Right renal cortex interstitium (tissue), 3 donors: ENCODE measurements at places on chromosomes 16 and 17.

GRCh38 chr17:8210761-8211458 lies 535 bp upstream of the AURKB start:
- no peak for DNase-seq

GRCh38 chr17:12619459-12620199 lies 46.1 kb upstream of the MYOCD start:
- no peak for DNase-seq

GRCh38 chr17:34624767-34625383 lies 45.5 kb downstream of the TMEM132E start:
- DNase-seq: no peak

DNA sequence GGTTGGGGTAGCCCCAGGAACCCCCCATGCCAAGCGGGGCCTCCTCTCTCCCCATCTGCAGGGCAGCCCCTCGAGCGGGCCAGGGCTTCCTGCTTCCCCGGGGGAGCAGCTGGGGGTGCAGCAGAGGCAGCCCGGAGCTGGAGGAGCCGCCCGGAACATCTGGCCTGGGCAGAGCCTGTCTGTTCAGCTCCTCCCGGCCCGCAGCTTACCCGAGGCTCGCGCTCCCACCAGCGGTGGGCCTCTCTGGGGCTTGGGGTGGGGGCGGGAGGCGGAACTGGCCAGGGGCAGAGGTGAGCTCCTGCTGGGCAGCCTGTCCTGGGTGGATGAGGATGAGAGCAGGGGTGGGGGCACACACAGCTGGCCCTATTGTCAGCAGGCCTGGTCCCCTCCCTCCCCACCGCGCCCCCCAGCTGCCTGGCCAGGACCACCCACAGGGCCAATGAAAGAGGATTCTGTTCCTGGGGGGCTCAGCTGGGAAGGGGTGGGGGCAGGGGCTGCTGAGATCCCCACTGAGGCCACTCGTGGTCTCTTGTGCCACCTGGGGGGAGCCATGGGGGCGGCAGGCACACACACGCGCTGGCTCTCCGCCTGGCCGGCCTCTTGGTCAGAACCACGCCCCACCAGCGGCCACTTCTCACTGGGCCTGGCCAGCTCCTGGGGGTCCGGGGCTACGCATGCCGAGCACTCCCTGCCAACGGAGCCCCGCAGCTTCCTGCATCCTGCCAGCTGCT lies 34.7 kb downstream of the BAHCC1 start:
- DNase-seq: no peak

GRCh38 chr17:20825539-20825938 lies 217.3 kb downstream of the USP22 start:
- no peak for DNase-seq

DNA sequence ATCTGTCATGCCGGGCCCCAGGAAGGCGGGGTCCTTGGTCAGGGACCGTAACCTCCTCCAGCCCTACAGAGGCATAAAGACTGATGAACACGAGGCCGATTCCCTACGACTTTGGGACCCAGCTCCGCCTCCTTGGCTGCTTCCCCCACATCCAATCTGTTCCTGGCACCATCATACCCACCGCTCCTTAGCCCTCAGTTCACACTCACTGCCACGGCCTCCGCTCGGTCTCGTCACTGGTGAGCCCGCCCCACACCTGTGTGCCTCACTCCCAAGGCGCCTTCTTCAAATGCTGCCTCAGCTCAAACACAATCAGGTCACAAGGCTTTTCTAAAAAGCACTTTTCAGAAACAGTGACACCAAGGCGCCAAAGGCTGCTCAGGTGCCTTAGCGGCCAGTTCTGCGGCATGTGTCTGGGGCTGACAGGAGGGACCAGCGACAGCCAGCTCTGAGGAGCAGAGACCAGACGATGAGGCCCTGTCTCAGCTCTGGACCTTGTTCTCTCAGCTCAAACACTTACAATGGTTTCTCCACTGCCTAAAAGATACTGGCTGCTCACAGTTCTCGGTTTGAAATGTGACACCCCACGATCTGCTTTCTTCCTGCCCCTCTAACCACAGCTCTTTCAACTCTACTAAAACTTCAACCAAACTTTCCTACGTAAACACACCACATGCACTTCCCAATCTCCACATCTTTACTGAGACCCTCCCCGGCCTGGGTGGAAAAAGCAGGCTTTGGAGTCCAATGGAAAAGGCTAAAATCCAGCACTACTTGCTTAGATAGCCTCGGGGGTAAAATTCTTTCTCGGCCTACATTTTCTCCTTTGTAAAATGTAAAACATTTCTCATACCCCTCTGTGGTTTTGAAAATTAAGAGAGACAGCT lies 33.2 kb downstream of the CYB5D2 start:
- DNase-seq: no peak

GRCh38 chr17:43771463-43771862 lies 7.3 kb downstream of the DUSP3 start:
- DNase-seq: no peak

DNA sequence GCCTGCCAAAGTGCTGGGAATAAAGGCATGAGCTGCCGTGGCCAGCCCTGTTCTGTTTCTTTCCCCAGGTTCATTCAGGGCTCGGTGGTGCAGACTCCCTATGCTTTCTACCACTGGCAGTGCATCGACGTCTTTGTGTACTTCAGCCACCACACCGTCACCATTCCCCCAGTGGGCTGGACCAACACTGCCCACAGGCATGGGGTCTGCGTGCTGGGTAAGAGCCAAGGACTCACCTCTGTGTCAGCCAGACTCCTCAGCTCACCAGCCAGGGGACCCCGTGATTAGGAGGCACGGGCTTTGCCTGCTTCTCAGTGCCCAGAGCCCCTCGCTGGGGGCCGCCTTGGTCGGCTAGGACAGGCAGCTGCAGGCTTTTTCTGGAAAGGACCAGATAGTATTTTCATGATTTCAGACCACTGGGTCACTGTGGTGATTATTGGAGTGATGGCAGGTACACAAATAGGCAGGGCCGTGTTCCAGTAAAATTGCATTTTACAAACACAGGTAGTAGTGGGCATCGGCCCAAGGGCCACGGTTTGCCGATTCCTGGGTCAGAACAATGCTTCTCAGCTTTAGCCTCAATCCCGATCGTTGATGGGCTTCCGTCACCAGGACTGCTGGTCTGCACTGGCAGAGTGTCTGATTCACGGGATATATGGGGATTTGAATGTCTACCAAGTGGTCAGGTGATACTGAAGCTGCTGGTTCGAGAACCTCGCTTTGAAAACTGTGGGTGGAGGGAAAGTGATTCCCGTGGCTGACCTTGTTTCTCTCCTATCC lies 5.0 kb downstream of the ENGASE start:
- no peak for DNase-seq
